ENCODE measurements at places on chromosomes 1 and 21.
A peak's percentile ranks its signal among the peaks of the same experiment; 100 is the strongest.

- DNase-seq = no peak
Observed at GRCh38 chr1:17676387-17677060, 78.6 kb upstream of the ACTL8 start.

DNA sequence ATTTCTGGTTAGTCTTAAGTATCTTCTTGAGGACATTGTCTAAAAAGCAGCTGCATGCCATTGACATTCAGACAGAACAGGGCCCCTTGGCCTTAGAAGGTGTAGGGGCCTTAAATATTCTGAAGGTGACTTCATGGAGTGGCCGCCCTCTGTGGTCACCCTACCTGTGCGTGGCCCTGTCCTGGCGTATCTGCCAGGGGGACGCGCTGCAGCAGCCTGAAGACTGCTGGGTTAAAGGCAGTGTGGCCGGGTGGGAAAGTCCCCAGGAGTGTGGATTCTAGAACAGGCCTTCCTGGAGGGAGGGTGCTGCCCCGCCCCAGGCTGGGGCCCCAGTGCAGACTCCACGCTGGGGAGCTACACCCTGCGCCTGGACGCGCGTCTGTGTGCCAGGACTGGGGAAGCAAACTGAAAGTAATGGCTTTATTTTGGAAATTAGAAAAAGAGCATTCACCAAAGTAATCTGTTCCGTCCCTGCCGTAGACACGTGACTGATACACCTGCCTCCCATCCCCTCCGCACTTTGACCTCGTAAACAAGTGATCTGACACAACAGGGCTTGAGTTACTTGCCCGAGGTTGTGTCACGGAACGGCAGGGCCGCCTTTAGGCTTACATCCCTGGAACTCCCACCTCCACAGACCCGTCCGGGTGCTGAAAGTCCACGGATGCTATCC is 1.8 kb downstream of the AGPAT3 start:
- DNase-seq = no peak

DNA sequence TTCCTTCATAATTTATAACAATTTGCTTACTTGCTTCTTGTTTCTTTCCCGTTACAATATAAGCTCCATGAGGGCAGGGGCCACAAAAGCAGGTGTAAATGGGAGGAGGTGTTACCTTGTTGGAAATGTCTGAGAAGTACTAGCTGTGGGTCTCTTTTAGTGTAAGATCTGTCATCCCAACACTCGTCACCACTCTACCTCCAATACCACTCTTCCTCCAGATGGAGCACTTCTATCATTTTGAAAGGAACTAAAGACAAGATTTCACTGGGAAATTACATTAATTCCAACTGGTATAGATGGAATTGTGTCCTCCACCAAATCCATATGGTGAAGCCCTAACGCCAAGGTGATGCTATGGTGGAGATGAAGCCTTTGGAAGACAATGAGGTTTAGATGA is 53.0 kb upstream of the CPLANE2 start:
- no peak for DNase-seq

- no peak for DNase-seq
Observed at GRCh38 chr1:207968521-207969009, 57.6 kb upstream of the CD34 start.

DNA sequence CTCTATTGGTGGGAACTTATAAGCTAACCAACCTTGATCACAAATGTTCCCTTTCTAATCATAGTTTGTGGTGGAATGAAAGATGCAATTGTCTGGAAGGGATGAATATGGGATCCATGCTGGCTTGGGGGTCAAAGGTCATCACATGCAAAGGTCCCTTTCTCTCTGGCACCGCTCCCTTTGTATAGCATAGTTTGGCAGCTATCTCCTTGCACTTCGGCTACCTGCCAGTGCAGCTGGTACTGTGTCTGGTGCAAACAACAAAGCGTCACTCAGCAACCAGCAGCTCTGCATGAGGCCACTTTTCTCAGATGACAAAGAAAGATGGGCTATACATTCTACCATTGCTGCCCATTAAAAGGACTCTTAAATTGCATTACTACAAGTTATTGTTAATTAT is 188.2 kb upstream of the NFIA start:
- peak; percentile 90 for DNase-seq

DNA sequence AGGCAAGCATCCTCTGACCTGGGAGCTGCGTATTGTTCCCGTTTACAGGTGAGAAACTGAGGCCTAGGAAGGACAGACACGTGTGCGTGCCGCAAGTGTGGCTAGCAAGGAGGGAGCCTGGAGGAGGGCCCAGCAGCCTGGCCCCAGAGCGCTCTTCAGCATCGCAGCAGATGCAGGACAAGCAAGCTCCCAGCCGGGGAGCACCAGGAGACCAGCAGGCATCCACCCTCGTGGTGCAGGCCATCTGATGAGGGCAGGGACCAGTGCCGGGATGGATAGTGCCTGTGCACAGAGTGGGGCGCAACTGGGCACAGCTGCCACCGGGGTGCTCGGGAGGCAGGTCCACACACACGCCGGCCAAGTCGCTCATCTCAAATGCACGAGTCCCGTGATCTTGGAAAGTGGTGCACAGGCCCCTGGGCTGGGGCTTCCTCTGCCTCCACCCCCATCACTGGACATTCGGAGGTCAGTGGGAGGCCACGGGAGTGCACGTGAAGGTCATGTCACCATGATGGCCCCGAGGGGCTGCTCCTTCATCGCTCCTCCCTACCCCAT is 55.1 kb downstream of the COL18A1 start:
- no peak for DNase-seq

DNA sequence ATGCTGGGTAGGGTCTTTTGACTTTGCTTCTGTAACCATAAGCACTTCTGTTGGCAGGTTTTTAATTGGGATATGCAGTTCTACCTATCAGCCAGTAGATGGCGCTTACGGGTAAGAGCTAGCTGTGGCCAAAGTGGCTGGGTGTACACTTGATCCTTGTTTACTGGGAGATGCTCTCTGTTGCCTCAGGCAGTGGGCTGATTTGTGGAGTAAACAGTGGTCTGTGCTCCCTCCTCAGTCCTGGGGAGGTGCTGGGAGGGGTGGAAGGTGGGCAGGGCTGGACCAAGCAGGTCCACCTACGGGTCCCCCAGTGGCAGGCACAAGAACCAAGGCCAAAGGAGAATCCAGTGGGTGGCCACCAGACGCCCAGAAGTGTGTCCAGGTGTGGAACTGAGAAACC is 43.4 kb downstream of the RALGPS2 start:
- peak; percentile 48 for DNase-seq

- DNase-seq = no peak
Observed at GRCh38 chr1:170200161-170200560, 54.4 kb downstream of the NTMT2 start.

GRCh38 chr1:40107290-40107959 is 10.4 kb upstream of the PPT1 start:
- no peak for DNase-seq

- DNase-seq = no peak
Observed at GRCh38 chr1:69657971-69658370, 90.2 kb downstream of the LRRC7 start.

- no peak for DNase-seq
Observed at GRCh38 chr1:225146478-225146877, 217.0 kb downstream of the DNAH14 start.

GRCh38 chr1:226921504-226921903 is 18.6 kb upstream of the COQ8A start:
- no peak for DNase-seq

DNA sequence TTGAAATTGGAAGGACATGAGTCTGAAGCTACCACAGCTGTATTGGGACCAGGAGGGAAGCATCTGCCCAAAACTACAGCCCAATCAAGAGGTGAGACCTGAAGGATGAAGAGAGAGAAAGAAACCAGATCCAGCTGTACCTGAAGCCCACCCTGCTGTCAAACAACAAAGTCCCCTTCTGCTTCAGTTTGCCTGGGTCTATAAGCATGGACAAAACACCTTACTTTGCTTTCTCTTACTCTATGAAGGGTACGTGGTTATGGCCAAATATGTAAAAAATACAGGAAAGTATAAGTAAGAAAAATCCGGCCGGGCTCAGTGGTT is 26.4 kb downstream of the TOMM20 start:
- no peak for DNase-seq

DNA sequence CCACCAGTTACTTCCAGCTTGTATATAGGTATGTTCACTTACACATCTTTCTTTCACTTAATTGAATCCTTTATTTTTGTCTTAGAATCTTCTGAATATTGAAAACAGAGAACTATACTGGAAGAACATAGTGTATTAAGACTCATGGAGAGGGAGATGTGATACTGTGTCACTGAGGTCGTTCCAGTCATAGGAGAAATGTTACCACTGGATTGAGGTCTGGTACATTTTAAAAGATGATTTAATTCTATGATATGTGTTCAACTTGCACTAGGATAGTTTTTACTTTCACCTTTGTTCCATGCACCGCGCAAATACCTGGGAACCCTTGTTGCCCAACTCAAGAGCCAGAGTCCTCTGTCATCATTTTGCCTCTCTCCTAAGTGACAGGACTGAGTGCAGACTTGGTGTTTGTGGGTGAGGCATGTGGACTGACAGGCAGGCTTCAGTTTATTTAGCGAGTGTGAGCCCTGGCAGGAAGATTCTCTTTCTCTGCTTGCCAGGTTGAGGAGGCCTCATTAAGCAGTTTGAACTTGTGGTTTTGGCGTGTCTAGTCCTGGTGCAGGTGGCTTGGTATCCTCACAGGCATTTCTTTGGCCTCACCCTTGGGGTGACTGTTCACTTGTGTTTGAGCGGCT is 63.7 kb downstream of the DYRK1A start:
- no peak for DNase-seq

DNA sequence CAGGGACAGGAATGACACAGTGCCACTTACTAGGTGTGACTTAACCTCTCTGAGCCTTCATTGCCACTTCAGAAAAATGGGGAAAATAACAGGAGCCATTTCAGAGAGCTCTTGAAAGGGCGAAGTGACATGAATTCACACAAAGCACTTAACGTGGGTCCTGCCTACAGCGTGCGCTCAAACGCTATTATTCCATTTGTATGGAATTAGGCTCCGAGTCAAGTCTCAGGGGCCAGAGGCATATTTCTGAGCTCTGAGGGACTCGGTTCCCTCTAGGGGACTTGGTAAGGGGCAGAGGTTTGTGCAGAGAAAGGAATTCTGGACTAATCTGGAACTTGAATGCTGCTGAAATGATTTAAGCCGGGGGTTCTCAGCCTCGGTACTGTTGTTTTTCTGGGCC is 14.1 kb downstream of the DRAXIN start:
- no peak for DNase-seq

DNA sequence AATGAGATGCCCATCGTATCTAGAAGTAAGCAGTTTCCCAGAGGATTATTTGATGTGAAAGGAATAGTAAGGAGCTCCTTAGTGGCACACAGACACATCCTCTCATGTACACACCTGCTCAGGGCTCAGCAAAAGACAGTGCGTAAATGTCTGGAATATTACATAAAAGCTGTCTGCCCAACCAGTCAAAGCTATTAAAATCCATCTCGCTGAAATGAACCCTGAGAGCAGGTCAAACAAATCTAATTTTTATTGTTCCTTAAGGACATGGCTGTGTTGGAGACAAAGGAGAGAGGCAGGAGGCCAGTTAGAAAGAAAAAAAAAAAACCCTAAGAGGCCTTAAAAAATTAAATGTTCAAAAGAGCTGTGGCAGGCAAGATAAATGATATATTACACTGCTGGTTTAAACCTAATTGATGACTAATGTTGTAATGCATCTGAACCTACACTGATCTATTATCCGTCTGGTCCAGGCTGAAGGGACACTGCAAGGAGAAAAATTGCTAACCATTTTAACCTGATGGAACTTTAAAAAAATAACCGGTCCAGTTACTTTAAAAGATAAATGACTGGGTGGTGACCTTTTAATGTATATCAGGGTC is 58.5 kb upstream of the FGGY start:
- DNase-seq = no peak

- no peak for DNase-seq
Observed at GRCh38 chr1:53001128-53001527, 60.9 kb upstream of the PODN start.

DNA sequence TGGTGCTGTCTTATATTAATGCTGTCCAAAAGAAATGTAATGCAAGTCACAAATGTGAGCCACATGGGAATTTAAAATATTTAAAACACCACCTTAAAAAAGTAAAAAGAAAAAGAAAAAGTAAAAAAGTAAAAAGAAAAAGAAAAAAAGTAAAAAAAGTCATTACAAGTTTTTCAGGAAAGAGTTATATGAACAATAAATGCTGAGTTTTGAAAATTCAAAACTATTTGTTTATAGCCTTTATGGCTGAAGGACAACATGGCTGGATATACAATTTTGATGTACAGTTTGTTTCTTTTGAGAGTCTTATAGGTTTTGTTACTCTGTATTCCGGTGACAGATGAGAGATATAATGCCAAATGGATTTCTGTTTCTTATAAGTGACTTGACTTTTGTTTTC is 29.1 kb downstream of the GPR88 start:
- no peak for DNase-seq

DNA sequence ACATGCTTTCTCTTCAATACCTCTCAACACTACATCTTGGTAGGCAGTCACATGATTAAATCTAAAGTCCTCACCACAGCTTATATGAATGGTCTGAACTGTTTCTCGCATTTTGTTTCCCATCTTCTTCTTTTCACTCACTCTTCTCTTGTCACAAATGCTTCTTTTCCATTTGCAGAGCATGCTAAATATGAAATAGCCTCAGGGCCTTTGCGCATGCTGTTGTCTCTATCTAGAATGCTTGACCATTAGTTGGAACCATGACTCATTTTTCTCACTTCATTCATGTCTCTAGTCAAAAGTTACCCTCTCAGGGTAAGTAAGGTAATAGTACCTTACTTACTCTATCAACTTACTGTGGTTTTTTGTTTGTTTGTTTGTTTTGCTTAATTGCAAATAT is 239.7 kb downstream of the PTPRC start:
- DNase-seq = no peak

GRCh38 chr1:20202166-20202565 is 15.8 kb upstream of the PLA2G2C start:
- DNase-seq = no peak

GRCh38 chr1:34286511-34286910 is 109.8 kb downstream of the C1orf94 start:
- DNase-seq = peak; percentile 10

- no peak for DNase-seq
Observed at GRCh38 chr1:90558754-90559378, 158.2 kb downstream of the BARHL2 start.

- peak; percentile 42 for DNase-seq
Observed at GRCh38 chr21:42424914-42425541, 21.3 kb downstream of the UBASH3A start.

- no peak for DNase-seq
Observed at GRCh38 chr1:236895665-236896387, 100.7 kb downstream of the MTR start.

Data from NCI-H2171 treated with DMSO at 0.1 percent for 48 hours (cell line).